WTC11 (cell line): ENCODE measurements at places on chromosomes 1 and 21. TPM values are rescaled to one million over a fixed set of nuclear protein-coding genes. Genes with fewer than 3 reads are reported as not detected.

The CNR2 gene
- total RNA-seq = not detected in 3 replicates

The YOD1 gene
- total RNA-seq = 9.8 to 12.0 TPM (median 10.2 TPM) in 3 replicates

DNA sequence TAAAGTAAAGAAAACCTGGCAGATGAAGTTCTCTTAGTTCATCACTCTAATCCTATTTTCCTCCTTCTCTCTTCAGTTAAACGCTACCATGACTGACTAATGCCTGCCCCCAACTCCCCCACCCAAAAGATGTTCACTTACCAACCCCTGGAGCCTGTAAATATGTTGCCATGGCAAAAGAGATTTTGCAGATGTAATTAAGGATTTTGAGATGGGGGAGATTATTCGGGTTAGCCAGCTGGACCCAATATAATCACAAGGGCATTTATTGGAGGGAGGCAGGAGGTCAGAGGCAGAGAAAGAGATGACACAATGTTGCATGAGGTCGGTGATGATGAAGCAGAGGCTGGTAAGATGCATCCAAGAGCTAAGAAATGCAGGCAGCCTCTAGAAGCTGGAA lies 69.3 kb upstream of the PPP2R5A start:
- DNase-seq = no peak

- DNase-seq = no peak
These were observed 280.9 kb downstream of the GRIK1 start for GRCh38 chr21:29658934-29659203.

DNA sequence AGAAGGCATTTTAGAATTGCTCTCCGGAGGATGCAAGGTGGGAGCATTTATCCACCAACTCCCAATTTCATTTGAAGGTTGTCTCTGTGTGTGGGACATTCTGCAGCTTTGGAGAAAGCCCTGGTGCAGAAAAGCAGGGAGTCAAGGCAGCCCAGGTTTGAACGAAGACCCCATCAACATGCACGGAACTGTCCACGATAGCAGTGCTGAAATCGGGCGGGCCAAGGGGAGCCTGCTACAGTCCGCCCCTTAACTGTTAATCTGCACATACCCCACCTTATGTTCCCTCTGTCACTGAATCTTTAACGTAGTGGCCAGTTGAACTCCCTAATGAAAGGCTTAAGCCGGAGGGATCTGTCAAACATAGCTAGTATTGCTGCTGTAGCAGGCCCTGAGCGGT lies 68.8 kb upstream of the C1orf174 start:
- no peak for DNase-seq

The AGL gene
- 20.2 to 22.5 TPM (median 21.6 TPM) in 3 replicates for total RNA-seq

The CEP85 gene
- total RNA-seq = 32.0 to 40.8 TPM (median 35.3 TPM) in 3 replicates

The OR2T35 gene
- total RNA-seq = not detected in 3 replicates

DNA sequence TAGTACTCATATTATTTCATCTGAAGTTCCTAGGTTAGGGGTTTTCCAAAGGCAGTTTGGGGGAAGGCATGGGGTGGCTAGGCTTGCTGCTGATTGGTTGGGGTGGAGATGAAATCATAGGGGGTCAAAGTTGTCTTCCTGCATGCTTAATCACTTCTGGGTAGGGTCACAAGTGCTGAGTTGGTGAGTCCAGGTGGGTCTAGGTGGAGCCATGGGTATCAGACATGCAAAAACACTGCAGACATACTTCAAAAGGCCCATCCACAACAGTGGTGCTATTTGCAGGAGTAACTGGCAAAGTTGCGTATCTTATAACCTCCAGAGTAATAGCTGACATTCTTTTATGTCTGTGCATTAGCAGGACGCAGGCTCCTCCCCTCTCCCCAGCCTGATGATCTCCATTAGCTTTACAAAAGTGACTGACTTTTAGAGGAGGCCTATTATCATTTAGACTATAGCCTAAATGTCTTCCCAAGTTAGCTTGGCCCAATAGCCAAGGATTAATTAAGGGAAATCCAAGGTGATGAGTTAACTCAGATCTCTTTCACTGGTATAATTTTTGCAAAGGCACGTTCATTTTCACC lies 374.4 kb upstream of the PRMT6 start:
- DNase-seq = no peak
